ENCODE measurements at places on chromosomes 13 and 19. TPM values are rescaled to one million over a fixed set of nuclear protein-coding genes. Genes with fewer than 3 reads are reported as not detected.

The FBN3 gene
- 18.0 TPM for total RNA-seq

The ZNF536 gene
- total RNA-seq: 0.57 TPM

The CACNA1A gene
- 23.2 TPM for total RNA-seq

The ATP4A gene
- 16.8 TPM for total RNA-seq

The FBXO46 gene
- 27.8 TPM for total RNA-seq

The GZMM gene
- total RNA-seq: 0.34 TPM

The DPF1 gene
- 0.93 TPM for total RNA-seq

The PEAK3 gene
- total RNA-seq: not detected

The CAPN12 gene
- total RNA-seq: 3.0 TPM

The OR7D2 gene
- total RNA-seq: 1.3 TPM

The SERP2 gene
- total RNA-seq: 3.6 TPM

The GPC6 gene
- total RNA-seq: 8.4 TPM

The CA11 gene
- total RNA-seq: 13.8 TPM

The NLRP5 gene
- not detected for total RNA-seq

The TSSK6 gene
- total RNA-seq: 2.3 TPM

Measured in type B pancreatic cell (in vitro differentiated cells).